ENCODE measurements at places on chromosomes 11 and 22.

DNA sequence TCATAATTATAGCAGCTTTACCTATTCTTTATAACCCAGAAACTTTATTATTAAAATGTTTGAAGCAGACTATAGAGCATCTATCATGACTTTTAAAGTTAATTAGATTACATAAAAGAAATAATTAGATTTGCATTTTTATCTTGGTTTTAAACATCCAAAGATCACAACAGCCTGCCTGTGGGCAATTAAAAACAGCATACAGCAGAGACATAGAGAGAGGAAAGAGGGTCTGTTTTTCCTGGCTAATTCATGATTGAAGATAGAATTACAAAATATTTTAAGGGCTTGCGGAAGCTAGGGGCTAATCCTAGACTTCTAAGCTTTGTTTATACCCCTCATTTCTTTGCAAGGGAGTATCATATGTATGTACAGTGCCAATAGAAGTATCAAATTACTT lies 178.1 kb downstream of the SOX6 start:
- no peak for DNase-seq

- no peak for DNase-seq
Measured at GRCh38 chr11:66359662-66360087, 11.9 kb downstream of the SLC29A2 start.

DNA sequence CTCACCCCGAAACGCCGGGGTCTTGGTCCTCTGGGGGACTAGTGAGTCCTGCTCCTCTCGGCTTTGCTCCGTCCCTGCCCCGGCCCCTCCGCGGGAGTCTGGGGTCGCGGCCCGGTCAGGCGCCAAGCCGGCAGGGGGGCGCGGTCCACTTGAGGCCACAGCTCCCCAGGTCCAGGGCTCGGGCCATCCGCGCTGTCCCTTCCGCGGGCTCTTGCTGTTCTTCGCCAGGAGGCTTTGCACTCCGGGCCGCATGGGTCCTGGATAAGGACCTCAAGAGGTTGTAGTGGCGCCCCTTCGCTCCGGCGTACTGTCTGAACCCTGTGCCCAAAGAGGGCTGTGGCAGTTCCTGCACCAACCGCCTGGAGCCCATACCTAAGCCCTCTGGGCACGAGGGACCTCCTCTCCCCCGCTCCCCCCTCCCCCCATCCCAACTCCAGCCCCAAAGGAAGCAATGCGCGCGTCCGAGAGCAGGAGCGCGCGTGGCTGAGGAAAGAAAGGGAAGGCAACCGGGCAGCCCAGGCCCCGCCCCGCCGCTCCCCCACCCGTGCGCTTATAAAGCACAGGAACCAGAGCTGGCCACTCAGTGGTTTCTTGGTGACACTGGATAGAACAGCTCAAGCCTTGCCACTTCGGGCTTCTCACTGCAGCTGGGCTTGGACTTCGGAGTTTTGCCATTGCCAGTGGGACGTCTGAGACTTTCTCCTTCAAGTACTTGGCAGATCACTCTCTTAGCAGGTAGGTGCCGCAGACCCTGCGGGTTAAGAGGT lies at the start of gene ADM:
TSS of gene ADM (plus strand) at position 579 of the 767 bp plus-strand sequence. CDS start 628 bp downstream, outside the sequence.
- peak; percentile 98 for DNase-seq

DNA sequence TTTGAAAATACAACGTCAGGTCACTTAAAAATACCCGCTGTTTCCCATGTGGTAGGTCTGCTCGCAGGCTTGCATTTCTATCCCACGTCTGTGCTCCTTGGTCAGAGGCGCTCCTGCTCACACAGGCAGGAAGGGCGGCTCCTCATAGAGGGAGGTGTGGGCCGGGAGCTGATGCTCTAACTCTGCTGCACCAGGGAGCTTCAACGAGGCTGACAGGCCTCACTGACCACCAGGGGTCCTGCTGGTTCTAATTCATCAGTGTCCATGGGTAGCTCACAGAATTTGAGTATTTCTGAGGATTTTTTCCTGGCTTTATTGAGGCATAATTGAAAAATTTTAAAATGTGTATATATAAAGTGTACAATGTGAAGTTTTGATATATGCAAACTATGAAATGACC lies 68.5 kb downstream of the PIWIL3 start:
- DNase-seq, result no peak

GRCh38 chr22:46614025-46614931 lies 5.9 kb upstream of the GRAMD4 start:
- DNase-seq, result no peak

DNA sequence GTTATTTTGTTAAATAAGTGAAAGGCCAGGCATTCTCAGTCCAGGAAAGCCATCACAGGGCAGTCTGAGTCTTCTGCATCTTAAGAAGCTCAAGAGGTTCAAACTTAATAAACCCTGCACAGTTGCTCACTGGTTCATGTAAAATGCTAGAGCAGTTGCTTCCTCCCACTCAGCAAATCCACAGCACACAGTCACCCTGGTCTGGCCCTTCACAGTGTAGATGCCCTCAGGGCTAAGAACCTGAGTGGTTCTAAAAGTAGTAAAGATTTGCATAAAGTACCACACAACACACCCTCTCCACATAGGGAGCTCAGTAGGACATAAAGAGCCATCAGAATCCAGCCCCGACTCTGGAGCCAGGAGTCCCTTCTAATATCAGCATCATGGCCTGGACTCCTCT lies 58.7 kb downstream of the ZNF280B start:
- DNase-seq, result no peak

- DNase-seq, result no peak
Measured at GRCh38 chr22:50396751-50397370, 53.7 kb downstream of the PPP6R2 start.

GRCh38 chr11:21307874-21308273 lies 638.5 kb downstream of the NELL1 start:
- DNase-seq, result no peak

DNA sequence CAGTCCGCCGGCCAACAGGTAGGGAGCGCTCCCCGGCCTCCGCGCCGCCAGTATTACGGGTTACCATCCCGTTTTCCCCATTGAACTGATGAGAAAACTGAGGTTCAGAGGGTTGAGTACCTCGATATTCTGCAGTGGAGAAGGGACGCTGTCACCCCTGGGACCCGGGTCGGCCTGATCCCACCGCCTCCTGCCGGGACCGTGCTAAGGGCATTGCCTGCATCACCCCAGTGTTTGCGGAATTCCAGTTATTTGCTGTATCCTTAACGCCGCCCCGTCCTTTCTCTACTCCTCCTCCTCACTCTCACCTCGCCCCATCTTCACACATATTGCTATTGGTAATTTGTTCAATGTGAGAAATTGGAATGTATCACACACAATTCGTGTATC lies 370 bp upstream of the A4GALT start:
- DNase-seq, result no peak

DNA sequence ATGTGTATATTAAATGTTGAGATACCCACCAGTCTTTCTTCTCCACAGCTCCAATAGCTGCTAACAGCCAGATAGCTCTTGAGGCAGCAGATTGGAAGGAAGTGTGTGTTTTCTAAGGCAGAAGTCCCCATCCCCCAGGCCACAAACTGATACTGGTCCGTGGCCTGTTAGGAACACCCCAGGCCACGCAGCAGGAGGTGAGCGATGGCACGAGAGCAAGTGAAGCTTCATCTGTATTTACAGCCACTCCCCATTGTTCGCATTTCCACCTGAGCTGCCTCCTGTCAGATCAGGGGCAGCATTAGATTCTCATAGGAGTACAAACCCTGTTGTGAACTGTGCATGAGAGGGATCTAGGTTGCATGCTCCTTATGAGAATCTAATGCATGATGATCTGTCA lies 12.7 kb downstream of the CCDC73 start:
- DNase-seq, result no peak

DNA sequence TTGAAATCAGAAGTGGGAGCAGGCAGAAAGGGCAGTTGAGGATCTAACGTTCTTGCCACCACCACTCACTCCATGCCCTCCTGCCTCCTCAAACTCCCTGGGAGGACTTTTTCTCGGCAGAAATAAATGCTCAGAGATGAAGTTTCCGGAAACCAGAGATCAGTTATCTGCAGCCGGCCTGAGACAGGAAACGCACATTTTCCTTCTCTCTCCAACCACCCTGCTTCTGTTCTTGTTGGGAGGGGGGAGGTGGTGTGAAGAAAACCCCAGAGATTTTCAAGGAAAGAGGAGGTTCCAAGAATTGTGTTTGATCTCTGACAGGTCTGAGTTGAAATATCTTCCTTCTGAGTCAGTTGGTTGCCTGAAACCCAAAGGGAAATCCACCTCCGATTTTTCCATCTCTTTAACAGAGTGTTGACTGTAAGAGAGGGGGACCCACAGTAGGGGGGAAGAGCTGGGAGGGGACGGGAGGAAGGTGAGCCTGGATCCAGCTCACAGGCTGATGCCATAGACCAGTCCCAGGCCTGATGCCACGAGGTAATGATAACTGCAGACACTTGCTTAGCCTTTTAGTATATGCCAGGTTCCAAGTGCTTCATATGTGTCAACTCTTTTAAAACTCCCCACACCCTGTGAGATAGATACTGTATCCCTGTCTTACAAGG lies 100.8 kb downstream of the TRAF6 start:
- peak; percentile 52 for DNase-seq

DNA sequence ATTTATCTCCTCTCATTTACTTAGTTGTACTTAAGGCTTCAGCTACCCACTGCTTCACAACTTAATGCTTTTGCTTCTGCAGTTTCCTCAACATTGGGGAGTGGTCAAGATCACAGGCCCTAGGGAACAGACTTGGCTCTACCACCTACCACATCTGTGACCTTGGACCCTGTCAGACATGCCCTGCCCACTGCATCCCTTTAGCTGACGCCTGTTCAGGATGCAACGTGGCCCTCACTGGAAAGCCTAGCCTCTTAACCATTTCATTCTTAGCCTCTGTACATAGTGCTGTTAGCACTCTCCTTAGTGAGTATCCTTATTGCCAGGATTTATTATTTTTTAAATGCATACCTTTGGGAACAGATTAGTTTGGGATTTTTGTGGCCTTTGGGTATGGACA lies 34.4 kb downstream of the TNRC6B start:
- DNase-seq, result no peak

DNA sequence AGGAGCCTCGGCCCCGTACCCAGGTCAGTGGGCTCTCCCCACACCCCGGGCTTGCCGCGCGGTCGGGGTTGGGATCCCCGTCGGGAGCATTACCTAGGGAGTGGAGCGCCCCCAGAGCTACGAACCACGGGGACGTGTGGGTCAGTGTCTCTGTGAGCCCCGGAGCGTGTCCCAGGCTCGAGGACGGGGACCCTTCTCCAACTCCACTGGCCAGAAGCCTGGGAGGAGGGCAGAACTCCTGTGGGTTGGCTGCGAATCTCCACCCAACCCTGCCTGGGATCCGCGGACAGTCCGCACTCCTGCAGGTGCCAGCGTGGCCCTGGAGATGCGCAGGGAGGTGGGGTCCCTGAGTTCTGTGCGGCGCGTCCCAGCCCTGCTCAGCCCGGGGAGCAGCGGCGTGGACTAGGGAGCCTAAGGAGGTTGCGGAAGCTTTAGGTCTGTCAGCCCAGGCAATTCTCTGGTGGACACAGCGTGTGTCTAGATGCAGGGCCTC lies 346 bp downstream of the PPFIBP2 start:
- no peak for DNase-seq

DNA sequence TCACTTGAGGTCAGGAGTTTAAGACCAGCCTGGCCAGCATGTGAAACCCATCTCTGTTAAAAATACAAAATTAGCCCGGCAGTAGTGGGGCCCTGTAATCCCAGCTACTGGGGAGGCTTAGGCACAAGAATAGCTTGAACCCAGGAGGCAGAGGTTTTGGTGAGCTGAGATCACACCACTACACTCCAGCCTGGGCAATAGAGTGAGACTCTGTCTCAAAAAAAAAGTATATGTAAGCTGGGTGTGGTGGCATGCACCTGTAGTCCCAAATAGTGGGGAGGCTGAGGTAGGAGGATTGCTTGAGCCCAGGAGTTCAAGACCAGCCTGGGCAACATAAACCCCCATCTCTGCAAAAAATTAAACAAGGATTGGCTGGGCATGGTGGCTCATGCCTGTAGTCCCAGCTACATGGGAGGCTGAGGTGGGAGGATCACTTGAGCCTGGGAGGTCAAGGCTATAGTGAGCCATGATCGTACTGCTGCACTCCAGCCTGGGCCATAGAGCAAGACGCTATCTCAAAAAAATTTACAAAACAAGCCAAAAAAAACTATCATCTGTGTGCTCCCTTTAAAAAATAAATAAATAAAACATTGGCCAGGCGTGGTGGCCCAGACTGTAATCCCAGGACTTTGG lies 10.8 kb downstream of the CRKL start:
- DNase-seq, result no peak

DNA sequence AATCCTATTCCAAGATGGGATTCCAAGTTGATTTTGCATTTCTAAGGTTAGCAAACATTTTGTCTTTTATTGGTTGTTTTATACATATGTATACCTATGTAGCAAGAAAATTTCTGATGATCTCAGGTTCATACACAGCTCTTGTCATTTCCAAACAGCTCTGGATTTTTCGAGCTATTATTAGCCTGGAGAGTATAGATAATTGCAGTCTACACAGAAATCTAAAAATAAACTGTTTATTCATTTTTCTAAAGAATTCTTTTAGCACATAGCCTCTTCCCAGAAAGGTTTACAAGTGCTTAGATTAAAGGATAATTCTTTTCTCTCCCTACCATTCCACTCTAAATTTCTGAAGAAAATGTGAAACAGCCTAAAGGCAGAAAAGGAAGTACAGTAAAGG lies 705.0 kb downstream of the NTM start:
- no peak for DNase-seq

DNA sequence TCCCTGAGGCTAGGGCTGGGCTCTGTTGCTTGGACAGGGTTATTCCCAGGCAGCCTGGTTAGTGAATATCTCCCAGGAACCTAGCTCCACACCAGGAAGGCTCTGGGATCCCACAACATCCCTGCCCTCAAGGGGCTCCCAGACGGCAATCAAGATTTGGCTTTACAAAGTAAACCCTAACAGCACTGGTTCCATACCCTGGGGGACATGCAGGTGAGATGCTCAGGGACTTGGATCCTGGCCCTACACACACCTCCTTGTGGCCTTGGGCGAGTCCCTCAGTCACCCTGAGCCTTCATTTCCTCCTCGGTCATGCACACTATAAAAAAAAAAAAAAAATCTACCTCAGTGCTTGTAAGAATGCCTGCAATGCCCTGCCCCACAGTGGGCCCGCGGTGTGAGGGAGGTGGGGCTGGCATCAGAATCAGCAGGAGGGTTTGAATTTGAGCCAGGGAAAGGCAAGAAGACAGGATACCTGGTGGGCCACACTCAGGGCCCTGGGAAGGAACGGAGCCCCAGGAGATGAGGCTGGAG lies 86.3 kb downstream of the MORC2 start:
- no peak for DNase-seq

DNA sequence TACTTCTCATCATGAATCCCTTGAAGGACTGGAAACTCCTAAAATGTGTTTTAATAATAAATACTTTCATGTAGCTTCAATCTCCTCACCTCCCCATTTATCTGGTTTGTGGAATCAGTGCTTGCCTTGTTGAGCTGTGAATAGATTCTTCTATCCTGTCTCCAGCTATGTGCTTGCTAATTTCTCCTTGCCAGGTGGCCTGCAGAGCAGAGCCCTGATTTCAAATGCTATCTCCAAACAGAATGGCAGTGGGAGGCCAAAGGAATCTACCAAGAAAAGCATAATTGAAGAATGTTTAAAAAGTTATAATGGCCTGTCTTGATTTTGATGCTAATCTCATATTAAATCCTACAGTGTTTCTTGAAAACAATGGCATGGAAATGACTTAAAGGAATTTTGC lies 309.3 kb upstream of the CHORDC1 start:
- no peak for DNase-seq

GRCh38 chr22:48488611-48489511 lies 1338.8 kb downstream of the BRD1 start:
- DNase-seq, result peak; percentile 22

- no peak for DNase-seq
Measured at GRCh38 chr11:117572129-117572528, 224.9 kb downstream of the DSCAML1 start.

GRCh38 chr11:8934742-8935488 lies 2.2 kb upstream of the C11orf16 start:
- DNase-seq, result peak; percentile 89
